ENCODE measurements at places on chromosomes 6 and 20.
A peak's percentile ranks its signal among the peaks of the same experiment; 100 is the strongest.

GRCh38 chr6:63724721-63725120 lies 89.1 kb downstream of the PHF3 start:
- no peak for DNase-seq

DNA sequence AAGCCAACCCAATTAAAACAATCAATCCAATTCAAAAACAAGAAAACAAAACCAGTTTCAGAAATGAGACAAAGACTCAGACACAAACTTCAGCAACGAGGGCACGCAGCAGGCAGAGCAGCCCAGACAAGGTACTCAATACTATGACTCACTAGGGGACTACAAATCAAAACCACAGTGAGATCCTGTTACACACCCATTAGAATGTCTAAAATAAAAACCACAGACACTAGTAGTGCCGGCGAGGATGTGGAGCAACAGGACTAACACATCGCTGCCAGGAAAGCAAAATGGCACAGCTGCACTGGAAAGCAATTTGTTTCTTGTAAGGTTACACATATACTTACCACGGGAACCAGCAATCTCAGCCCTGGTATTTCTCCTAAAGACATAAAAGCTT lies 28.4 kb upstream of the MAS1L start:
- DNase-seq, result no peak

DNA sequence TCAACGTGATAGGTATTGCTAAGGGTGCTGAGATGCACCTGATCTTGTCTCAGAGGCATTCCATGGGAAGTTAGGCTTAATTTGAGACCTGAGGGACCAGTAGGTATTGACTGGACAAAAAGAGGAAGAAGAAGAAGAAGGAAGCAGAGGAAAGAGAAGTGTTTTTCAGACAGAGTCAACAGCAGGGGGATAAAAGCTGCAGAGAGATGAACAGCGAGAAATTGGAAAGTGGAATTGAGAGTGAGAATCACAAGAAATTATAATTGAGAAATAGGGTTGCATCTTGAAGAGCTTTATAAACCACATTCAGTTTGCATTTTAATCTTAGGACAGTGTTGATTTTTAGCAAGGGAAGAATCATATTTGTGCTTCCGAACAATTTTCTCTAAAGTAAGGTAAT lies 254.0 kb downstream of the CD83 start:
- no peak for DNase-seq

- DNase-seq, result peak; percentile 55
Observed at GRCh38 chr6:35311390-35312075, 13.9 kb downstream of the DEF6 start.

DNA sequence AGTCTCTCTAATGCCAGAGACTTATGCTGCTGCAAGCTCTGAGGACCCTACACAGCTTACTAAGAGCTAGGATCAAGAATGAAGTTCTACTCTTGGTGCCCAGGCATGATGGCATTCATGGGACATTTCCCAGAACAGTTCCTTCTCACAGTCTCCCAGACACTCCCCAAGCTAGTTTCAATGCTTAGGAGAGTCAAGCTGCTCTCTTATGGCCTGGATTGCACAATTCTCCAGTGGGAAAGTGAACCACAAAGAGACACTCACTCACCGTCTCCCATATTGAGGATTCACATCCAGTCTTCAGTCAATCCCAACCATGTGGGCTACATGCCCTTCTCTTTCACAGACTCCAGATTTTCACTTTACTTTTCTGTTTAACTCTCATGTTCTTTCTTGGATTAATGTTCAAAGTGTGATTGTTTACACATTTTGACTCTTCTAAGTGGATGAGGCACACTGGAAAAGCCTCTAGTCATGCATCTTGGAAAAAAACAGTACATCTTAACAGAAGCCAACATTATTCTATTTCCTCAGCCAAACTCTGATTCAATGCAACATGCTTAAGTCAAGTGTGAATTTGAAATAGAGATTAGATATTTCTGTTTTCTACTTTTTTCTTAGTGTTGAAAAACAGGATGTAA lies 447.8 kb upstream of the BTBD3 start:
- no peak for DNase-seq

- DNase-seq, result no peak
Observed at GRCh38 chr6:151001387-151002056, 136.0 kb downstream of the MTHFD1L start.

DNA sequence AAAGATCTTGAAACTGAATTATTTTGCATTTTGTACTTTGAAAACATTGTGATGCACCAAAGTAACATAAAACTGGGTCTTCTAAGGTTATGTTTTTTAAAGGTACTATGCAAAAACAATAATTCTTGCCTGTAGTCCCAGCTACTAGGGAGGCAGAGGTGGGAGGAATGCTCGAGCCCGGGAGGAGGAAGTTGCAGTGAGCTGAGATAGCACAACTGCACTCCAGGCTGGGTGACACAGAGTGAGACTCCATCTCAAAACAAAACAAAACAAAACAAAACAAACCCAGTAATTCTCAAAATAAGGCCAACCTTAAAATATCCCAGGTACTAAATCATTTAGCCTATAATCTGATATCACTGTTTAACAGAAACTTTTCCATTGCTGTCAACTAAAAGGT lies 269.6 kb downstream of the KHDC1L start:
- DNase-seq, result no peak

Measured in activated CD4-positive, alpha-beta T cell treated with anti-CD3 and anti-CD28 coated beads, Interleukin-2, amount 50 U/mL, for 1 hour (primary cell).